ENCODE measurements at places on chromosomes 11 and 22.

- no peak for DNase-seq
Measured at GRCh38 chr11:829847-830294, 2.2 kb downstream of the CRACR2B start.

GRCh38 chr11:86889001-86889341 lies 66.2 kb downstream of the FZD4 start:
- DNase-seq = no peak

GRCh38 chr11:69229511-69229910 lies 64.4 kb upstream of the MYEOV start:
- no peak for DNase-seq

DNA sequence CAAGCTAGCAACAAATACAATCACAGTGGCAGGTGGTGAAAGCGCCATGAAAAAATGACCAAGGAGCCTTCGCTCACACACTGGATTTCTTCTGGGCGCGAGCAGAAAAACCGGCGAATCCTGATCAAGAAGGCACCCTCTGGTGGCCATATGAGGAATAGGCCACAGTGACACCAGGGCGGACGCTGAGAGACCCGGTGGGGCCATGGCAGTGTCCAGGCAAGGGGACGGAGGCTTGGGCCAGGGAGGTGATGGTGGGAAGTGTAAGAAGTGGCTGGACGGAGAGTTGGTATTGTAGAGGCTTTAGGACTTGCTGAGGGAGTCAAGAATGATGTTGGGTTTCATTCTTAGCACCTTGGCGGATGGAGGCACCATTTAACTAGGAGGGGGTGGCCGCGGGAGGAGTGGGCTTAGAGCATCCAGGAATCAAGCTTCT lies 16.9 kb upstream of the RAC2 start:
- DNase-seq = peak; percentile 35

DNA sequence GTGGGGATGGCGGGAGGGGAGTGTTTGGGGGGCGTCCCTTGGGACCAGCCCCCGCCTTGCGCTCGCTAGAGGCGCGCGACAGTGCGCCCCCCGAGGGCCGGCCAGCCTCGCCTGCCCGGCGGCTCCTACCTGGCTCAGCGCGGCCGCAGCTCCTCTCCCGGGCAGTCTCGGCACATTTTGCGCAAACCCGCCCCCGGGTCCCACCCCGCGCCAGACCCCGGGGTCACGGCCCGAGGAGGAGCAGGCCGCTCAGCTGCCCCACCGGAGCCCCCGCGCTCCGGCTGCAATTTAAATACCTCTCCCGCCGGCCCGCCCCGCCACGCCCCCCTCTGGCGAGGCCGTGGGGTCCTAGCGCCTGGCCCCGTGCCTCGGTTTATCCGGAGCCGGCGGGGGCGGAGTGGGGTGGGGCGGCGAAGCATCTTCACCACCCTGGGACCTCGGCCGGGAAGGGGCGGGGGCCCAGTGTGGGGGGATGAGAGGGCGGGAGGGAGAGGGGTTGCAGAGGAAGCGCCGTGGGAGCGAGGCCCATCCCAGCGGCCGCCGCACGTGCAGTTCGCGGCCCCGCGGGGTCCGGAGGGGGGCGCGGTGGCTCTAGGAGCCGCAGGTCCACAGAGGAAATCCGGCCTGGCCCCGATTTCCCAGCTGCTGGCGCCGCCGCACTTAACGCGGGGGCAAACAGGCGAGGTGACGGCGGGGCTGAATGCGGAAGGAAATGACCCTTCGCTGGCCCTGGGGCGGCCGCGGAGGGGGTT lies at the start of gene LRRC32:
LRRC32 (minus strand) TSS at position 263 of the 752 bp plus-strand sequence. CDS start 4,793 bp downstream, outside the sequence.
- no peak for DNase-seq

DNA sequence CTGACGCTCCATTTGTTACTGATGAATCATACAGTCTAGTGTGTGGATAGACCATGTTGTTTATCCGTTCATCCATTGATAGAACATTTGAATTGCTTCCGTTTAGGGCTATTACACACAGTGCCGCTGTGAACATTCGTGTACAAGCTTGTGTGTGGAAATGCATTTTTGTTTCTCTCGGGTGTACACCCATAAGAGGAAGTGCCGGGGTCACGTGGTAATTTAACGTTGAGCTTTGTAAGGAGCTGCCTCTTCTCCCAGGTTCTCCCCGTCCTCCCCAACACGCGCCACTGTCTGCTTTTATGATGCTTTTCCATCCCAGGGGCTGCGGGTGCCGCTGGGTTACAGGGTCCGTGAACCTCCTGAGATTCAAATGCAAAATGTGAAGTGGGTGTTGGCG lies 142.3 kb downstream of the IGLL1 start:
- DNase-seq = no peak

DNA sequence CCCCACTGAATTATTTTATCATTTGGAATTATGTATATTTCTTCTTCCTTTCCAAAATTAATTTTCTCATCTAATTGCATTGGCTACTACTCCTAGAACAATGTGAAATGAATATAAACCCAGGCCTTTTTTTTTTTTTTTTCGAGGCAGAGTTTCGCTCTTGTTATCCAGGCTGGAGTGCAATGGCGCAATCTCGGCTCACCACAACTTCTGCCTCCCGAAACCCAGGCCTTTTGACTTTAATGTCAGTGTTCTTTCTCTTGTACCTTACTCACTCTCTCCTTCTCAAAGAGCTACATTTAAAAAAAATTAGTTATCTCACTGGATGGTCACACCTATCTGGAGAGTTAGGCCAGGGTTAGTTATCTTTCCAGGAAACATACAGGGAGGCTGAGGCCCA lies 35.3 kb upstream of the LRRC32 start:
- DNase-seq = no peak

DNA sequence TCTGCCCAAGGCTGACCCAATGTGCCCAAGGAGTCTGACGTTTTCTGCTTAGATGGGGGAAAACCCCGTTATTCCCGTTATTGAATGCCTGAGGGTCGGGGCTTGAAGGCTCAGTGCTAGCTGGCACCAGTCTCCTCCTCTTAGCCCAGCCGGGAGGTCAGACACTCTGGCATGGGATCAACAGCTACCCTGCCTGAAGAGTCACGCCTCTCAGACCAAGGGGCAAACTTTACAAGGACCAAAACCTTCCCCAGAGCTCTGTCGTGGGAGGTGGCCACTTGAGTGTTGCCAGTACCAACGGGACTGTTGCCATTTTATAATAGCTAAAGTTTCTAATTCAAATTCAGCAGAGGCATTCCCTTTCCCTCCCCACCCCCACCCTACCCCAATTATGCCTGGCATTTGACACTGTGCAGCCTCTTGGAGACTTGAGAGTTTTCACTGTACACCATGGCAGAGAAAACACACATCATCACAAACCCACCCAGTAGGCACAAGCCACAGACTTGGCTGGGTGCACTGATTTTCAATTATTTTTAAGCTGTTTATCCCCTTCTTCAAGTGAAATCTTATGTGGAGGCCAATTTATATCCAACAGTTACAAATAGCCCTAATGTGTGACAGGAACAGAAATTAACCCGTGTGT lies 137.5 kb upstream of the SYT13 start:
- DNase-seq = no peak

GRCh38 chr22:28949788-28950187 lies 66.4 kb downstream of the ZNRF3 start:
- DNase-seq = no peak

DNA sequence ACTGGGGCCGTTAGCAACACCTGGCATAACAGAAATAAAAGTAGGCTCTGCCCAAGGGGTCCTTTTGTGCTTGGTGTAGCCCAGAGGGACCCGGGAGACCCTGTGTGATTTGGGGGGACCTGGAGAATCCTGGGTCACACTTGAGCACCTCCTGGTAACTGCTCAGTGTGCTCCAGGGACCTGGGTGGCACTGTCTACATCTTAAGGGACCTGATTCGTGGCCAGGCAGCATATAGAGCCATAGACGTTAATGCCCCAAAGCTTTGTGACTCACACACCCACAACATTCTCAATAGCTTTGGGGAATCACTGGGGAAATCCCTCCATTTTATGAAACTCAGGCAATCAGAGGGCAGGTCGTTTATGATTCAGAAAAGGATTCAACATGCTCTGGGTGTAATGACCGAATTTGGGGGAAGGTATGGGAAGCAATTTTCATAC lies 3.6 kb upstream of the IGF2 start:
- peak; percentile 97 for DNase-seq

DNA sequence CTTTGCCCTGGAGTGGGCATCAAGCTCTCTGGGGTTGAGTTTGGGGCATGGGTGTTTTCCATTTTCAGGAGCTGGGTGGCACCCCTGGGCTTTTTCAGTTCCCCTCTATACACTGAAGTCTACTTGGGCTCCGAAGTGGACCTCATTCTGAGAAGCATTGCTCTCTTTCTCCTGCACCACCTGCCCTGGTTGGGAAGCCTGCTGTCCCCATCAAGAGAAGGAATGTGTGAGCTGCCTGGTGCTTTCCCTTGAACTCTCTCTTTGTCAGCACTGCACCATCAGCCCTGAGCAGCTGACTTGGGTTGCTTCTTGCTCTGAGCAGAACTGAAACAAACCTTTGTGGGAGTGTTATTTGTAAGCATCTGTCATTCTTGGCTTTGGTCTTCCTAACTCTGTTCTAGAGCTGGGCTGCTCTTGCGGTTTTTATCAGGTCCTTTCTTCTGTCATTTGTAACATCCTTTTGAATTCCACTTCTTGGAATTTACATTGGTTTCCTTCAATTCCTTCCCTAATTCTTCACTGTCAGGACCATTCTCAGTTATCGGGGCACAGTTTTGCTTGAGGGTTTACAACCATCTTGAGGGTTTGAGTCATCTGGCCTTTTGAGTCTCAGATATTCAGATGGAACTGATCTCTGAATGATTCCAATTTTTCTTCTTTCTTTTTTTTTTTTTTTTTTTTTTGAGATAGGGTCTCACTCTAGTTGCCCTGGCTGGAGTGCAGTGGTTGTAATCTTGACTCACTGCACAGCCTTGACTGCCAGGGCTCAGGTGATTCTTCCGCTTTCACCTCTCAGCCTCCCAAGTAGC lies 20.5 kb downstream of the UBE2L3 start:
- DNase-seq = no peak

GRCh38 chr22:24728790-24729637 lies 45.5 kb downstream of the PIWIL3 start:
- DNase-seq = no peak

GRCh38 chr11:69008737-69009440 lies 4.2 kb downstream of the MRGPRF start:
- DNase-seq = peak; percentile 100

GRCh38 chr11:72696866-72697700 lies 22.9 kb upstream of the PDE2A start:
- DNase-seq = no peak

- no peak for DNase-seq
Measured at GRCh38 chr11:73313652-73314051, 5.6 kb downstream of the ARHGEF17 start.

DNA sequence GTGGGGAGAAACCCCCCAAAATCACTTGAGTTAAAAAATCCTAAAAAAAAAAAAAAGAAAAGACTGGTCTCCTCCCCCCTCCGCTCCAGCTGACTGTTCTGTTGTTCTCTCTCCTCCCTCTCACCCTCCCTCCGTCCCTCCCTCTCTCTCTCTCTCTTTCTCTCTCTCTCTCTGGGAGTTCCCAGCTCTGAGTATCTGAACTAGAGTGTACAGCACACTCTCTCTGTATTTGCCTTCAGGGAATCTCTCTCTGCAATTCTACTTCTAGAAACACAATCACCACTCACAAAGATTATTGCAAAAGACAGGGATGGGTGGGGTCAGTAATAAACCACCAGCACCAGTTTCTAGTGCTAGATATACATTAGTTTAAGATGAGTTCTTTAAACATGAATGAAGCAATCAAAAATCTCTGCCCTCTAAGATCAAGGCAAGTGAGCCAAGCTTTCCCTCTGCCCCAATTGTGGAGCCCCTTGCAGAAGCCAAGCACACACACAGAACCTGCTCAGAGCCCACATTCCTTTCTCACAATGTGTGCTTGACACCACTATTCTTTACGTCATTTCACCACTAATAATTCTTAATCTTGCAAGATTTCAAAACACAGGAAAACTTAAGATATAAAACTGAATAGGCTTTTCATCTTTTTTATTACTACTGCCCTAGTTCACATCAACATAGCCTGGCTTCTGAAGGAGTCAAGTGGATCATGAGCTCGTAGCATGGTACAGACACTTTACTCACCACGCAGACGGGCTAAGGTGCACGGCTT lies 133.5 kb downstream of the RBFOX2 start:
- DNase-seq = no peak

DNA sequence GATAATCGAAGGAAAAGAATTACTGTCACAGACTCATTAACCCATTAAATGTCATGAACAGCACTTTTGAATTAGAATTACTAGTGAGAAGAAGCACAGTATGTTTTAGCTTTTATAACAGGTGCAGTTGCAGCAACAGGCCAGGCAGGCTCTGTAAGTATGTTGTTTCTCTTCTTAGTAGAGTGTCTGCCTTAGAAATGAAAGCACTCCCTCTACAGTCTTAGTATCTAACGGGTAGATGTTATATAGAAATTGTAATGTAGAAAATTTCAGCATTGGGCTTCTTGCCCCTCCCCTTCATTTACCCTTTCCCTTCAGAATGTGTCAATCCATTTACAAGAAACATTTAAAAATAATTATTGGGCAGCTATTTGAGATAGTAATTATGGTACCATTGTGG lies 87.4 kb downstream of the HIPK3 start:
- no peak for DNase-seq

DNA sequence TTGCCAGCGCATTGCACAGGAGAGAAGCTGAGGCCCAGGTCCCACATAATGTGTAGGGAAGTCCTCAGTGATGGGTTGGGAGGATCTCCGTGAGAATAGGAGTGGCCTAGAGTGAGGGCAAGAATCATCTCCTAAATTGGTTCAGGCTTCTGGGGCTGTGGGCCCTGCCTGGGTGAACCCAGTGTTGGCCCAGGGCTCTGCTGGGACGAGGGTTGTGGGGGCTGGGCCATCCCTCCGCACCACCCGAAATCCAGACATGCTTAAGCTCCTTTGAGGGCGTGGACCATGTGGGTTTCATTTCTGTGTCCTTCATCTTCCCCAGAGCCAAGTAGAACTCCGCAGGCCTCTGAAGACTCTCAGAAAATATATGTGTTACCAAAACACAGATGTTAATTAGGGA lies 3.7 kb downstream of the MICALL1 start:
- no peak for DNase-seq

DNA sequence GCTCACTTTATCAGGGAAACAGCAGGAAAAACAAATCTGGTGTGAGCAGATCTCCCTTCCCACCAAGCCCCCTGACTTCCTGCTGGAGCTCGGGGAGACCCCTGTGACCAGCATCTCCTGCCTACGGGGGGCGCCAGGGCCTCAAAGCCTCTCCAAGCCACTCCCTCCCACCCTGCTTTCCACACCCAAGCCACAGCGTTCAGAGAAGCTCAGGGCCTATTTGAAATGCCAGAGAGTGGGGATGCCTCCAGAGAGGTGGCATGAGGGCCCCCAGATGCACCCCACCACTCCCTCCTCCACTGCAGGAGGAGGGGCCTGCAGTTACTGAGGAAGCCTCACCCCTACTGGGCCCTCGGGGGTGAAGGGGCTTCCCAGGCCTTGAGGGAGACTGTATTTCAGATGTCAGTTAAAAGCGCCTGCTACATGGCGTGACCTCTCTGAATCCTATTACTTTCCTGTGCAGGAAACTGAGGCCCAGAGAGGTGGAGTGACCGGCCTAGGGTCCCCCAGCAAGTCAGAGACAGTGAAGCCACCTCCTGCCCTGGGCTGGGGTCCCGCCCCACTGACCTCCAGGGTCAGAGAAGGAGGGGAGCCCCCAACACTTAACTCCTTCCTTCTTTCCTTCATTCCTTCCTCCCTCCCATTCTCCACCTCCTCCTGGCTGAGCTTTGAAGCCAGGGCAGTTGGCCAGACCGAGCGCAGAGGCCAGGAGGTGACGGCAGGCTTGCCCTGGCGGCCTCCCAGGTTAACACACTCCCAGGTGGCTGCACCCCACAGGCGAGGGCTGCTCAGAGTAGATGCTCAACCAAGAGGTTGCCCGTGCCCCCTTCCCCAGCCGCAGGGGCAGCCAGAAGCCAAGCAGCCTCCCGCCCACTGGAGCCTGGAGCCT lies 6.0 kb upstream of the CDKN1C start:
- DNase-seq = no peak

Data from H54 (cell line).